Stimulated activated CD4-positive, alpha-beta T cell treated with anti-CD3 and anti-CD28 coated beads, TNF-alpha, amount 100 ng/mL, for 48 hours (primary cell): ENCODE measurements at places on chromosomes 2 and 18.

- no peak for DNase-seq
Observed at GRCh38 chr2:18966131-18966530, 376.8 kb upstream of the NT5C1B start.

DNA sequence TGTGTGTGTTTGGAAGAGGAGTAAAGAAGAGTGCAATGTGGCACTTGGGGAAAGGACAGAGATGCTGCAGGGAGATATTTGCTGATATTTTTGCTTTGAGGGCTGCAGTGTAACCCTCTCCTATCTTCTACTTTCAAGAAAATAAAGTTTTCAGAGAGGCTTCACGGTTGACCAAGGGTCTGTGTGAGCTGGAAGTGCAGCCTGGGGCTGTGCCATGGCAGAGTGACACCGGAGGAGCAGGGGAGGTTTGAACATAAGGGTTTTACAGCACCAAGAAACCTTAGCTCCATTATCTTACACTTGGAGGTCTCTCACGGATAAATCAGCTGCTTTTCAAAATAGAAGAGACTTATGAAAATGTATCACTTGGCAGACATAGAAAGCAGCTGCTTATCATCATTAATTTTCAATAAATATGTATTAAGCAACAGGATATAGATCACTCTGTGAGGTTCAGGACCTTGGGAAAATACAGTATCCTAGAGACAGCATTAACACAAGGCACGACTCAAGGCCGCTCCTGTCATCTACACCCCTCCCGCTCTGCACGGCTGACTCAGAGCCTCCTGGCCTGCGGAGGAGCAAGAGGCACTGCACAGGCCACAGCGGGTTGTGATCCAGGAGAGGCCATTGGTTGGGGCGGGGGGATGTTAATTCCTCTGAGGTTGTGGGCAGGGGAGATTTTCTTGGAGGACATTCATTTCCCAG is 127.8 kb downstream of the COPS8 start:
- DNase-seq = no peak

- peak; percentile 32 for DNase-seq
Observed at GRCh38 chr2:152925547-152926448, 207.4 kb downstream of the ARL6IP6 start.

DNA sequence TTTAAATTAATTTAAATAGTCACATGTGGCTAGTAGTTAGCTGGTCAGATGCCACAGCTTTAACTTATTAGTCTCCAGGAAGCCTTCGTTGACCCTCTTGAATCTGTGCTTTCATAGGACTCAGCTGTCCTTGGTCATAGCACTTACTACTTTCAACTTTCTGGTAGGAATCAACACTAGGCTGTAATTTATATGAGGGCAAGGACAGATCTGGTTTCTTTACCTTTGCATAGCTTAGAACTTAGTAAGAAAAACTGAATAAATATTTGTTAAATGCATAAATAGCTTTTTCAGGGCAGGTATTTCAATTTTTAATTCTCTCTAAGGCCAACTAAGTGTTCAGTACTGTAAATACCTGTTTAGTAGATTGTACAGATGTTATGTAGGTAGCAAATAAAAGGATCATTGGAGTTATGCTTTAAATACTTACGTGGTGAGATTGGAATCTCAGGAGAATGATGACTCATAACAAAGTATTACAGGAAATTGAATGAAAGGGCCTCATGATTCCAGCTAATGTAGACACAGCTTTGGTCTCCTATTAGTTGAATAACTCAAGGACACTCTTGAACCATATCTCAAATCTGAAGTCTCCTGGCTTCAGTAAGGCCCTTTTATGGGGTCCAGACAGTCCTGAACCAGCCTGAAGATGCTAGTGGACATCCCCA is 2.6 kb downstream of the CLIP4 start:
- no peak for DNase-seq

DNA sequence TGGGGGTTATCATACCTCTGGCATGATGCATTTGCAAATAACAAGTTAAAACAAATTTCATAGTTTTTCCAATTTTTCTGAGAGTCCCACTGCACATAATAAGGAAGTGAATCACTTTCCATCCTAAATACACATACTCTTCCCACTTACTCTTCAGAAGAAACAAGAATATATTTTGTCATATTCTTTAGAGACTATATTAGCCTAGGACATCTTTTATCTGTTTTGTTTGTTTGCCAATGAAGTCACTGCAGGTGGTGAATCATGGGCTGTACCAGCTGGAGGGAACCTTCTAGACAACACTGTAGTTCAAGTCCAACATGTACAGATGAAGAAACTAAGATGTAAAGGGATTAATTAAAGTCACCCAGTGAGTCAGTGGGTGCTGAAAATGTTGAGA is 116.8 kb downstream of the XIRP2 start:
- DNase-seq = no peak

DNA sequence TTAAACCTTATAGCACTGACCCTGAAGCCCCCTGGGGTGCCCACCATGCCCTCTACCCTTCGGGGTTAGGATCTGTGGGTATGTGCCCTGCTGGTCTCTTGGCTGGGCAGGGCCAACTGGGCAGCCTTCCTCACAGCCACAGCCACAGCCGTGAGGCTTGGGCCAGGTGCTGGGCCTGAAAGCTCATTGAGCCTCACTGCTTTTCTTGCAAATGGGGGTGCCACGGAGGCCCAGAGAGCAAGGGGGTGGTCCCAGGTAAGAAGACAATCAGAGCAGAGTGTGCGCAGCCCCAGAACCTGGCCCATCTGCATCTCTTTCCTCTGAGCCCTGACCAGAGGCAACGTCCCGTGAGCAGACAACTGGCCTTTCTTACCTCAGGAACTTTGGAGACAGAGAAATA is 34.7 kb downstream of the KCNF1 start:
- no peak for DNase-seq

DNA sequence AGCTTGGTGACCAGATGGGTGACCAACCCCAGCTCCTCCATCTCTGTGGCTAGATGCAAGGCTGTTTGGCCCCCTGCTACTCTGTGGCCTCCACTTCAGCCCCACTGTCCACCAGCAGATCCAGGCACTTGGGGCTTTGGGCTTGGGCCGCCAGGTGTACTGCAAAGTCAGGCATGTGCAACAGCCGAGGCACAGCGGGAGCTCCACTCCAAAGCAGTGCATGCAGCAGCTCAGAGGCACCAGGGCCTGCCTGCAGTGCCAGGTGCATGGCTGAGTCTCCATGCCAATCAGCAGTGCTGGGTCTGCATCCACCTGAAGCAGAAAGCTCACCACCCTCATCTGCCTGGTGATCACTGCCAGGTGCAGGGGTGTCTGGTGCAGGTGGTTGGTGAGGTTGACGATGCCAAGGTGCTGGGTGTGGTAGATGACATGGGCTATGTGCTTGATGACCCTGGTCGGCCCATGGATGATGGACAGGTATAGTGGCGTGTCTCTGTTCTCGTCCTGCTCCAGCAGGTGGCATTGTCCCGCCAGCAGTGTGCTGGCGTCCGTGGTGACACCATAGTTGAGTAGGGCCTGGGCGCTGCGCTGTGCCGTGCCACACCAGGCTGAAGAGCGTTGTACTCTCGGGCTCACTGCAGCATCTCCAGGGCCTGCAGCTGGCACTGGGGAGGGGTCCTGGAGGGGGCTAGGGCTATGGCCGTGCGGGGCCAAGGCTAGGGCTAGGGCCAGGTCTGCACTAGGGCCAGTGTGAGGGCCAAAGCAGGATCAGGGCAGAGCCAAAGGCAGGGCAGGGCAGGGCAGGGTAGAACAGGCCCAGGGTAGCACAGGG is 1.0 kb upstream of the ANKRD62 start:
- DNase-seq = no peak

- DNase-seq = no peak
Observed at GRCh38 chr18:45978084-45978483, 11.0 kb upstream of the EPG5 start.

DNA sequence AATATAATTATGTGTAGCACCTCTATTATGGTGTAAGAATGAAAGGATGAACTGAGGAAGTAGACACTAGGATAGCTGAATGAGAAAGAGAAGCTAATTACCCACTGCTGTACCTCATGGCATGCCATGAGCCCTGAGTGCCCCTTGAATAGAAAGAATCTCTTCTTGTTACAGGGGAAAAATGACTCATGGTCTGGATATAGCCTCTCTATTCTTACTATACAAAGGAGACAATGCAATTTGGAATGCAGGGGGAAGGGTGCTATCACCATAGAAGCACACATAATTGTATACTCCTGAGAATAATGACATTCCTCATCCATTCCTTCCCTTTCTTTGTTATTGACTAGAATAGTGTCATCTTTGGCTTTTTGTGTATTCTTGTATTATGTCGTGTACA is 385.2 kb downstream of the CDH7 start:
- DNase-seq = no peak

DNA sequence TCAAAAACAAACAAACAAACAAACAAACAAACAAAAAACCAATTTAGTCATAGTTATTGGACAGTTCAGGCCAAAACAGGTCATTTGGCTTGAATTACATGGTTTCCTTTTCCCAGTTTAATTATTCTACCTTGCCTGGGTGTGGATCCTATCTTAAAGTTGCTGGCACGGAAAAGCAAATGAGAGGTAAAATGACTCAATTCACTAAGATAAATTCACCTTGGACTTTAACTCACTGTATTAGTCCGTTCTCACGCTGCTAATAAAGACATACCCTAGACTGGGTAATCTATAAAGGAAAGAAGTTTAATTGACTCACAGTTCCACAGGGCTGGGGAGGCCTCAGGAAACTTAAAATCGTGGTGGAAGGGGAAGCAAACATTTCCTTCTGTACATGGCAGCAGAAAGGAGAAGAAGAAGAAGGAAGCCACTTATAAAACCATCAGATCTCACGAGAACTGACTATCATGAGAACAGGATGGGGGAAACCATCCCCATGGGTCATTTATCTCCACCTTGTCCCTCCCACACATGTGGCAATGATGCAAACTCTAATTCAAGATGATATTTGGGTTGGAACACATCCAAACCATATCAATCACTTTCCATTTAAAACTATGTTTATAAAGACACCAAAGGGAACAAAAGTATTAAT is 22.5 kb upstream of the TRAPPC8 start:
- DNase-seq = no peak

DNA sequence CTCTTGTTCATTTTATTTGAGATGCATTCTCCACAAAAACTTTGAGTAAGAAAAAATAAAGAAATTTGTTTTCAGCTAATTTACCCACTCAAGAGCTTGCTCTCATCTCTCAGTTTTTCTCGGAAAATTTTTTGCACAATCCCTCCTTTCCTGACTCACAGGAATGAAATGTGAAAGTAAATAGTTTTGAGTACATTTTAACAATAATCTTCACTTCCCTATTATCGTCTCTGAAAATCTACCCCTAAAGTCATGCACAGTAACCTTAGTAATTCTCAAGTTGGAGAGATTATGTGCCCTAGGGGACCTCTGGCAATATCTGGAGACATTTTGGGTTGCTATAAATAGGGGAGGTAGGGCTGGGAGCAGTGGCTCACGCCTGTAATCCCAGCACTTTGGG is 2.6 kb downstream of the CYB5A start:
- no peak for DNase-seq

DNA sequence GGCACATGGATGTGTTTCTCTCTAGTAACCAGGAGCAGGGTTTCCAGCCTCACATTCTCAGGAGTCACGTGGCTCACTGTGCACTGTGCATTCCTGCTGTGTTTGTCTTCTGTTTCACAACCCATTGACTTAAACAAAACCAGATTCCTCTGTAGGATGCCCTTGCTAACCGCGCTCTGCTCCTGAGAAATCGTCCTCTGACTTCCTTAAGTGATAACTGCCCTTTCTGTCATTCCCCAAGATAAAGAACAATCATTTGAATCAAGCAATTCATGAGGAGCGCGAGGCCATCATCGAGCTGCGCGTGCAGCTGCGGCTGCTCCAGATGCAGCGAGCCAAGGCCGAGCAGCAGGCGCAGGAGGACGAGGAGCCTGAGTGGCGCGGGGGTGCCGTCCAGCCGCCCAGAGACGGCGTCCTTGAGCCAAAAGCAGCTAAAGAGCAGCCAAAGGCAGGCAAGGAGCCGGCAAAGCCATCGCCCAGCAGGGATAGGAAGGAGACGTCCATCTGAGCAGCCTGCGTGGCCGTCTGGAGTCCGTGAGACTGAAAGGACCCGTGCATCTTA is 60.2 kb downstream of the RALBP1 start:
- DNase-seq = no peak
